ENCODE measurements at places on chromosomes 7 and 10.

DNA sequence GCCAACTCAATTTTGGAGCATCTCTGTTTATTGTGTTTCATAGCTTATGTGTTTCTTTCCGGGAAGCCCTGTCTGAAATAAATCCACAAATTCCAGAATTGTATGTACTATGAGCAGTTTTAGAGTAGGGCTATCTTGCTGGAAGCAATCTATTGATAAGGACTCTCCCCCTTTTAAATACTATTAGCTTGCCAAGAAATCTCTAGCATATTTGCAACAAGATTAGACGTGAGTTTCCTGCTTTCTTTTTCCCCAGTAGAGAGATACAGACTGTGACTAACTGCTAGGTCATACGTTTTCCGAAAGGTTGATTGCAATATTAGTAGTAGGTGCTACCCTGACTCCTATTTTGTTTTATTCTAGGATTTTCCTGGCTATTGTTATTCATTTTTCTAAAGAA lies 277.0 kb downstream of the MALRD1 start:
- DNase-seq, result peak; percentile 4

DNA sequence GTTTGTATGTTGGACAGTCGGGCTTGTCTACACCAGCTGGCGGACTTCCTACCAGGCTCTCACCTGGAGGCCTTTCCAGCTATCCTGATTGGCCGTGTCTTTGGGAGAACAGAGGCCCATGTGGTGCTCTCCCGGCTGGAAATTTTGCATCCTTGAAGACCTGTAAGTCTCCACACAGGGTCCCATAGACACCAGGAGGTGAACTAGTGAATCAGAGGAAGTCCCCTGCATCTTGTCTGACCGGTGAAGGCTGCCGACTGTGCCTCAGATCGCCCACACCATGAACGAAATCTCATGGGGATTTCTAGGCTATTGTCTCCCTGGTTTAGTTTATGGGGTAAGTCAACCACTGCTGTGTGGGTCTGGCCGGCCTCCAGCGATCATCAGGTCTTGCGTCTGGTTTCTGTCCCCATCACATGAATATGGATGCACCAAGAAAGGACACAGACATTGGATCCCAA lies 108.4 kb upstream of the LYZL2 start:
- DNase-seq, result no peak

DNA sequence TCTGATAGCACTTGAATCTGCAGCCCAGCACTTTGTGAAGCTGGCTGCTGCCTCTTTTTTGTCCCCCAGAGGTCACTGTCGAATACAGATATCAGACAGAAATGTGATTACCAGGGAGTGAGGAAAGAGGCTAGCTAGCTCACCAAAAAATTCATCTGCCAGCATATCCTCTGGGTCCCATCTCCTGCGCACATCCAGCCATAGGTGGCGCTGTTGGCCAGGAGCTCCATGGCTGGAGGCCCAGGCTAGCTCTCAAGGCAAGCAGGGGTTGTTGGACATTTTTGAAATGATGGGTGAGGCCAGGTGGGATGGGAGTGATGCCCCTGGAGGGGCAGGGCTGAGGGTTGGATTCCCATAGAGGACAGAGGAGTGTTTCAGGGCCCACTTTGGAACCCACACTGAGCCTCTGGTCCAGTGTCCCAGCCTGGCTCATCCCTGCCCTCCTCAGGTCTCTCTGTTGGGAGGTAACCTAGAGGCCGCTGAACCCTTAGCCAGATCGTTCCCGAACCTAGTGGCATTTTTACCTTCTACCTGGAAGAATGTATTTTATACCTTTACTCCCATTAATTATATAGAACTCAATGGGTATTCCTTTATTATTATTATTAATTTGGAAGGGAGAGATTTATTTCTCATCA lies 14.8 kb downstream of the DPCD start:
- DNase-seq, result peak; percentile 70

DNA sequence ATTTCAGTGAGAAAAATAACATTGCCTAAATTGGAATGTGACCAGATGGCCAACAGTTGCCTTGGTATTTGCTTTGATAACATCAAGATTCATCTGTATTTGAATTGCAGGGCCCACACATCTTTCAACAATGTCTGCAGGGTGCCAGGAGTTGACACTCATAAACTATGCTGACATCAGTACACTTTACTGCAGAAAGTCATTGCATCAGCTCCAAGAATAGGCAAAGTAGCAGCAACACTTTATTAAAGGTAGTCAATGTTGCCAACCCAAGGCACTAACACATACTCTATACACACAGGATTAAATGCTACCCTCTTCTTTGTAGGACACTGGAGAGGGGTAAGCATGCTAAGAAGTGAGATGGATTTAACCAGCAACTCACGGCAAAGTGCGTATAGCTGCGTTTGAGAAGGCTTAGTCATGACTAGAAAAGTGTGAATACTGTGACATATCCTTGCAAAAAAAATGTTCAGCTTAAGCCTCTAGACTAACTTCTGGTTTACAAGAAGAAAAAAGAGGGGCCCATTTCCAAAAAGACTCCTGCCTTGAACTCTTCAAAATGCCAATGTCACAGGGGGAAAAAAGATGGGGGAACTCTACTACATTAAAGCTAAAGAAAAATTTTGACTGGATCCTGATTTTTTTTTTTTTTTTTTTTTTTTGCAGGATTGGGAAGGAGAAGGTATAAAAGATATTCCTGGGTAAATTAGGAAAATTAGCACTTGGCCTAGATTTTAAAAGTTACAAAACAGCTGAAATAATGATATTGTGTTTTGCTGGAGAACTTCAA lies 2.2 kb downstream of the BBIP1 start:
- no peak for DNase-seq

- DNase-seq, result no peak
Observed at GRCh38 chr10:112404617-112405016, 30.7 kb downstream of the ACSL5 start.

- peak; percentile 59 for DNase-seq
Observed at GRCh38 chr7:151142686-151143040, 24.8 kb downstream of the GBX1 start.

- no peak for DNase-seq
Observed at GRCh38 chr7:50684713-50685075, 98.0 kb downstream of the GRB10 start.

DNA sequence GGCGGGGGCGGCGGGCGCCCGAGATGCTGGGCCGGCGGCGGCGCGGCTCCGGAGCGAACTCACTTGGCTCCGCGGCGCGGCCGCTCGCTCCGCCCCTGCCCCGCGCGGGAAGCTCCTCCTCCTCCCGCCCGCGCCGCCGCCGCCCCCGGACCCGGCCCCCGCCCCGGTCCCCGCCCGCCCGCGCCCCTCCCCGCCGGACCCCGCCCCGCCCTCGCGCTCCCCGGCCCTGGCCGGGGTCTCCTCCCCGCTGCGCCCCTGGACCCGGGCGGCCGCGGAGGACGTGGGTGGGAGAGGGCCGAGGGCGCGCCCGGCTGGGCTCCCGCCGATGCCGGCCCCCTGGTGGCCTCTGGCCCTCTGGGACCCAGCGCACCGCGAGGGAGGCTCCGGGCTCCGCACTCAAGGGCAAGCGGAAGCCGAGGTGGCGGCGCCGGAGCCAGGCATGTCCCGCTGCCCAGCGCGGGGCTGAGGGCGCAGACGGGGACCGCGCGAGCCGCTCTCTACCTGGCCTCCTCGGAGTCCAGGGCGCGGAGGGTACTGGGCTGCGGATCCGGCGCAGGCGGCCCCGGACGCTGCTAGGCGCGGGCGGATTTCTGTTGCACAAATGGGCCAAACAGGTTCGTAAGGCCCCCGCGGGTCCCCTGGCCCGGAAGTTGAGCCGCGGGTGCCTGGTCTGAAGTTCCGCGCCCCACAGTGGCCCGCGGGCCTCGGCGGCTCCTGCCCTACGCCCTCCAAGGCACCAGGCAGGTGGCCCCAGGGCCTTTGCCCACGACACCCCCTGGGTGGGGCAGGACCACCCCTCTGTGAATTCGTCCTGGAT lies at the start of gene TCERG1L:
Gene TCERG1L (minus strand): TSS at position 61 of the 817 bp plus-strand sequence. CDS start 86 bp downstream, outside the sequence.
- peak; percentile 19 for DNase-seq

- DNase-seq, result no peak
Observed at GRCh38 chr7:37510043-37510634, 61.5 kb upstream of the ELMO1 start.

GRCh38 chr10:101011517-101012423 lies 12.2 kb downstream of the LZTS2 start:
- DNase-seq, result no peak

DNA sequence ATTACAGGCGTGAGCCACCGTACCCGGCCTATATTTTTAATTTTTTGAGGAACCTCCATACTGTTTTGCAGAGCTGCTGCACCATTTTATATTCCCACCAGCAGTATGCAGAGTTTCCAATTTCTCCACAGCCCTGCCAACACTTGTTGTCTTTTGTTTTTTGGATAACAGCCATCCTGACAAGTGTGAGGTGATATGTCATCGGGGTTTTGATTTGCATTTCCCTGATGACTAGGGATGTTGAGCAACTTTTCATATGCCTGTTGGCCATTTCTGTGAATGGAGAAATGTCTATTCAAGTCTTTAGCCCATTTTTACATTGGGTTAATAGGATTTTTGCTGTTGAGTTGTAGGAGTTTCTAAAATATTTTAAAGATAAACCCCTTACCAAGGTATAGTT lies 22.2 kb downstream of the ENTPD7 start:
- peak; percentile 19 for DNase-seq

- no peak for DNase-seq
Observed at GRCh38 chr10:32271617-32272016, 75.3 kb downstream of the EPC1 start.

Data from lung (tissue), 17 donors.